ENCODE measurements at places on chromosomes 13 and 19.

DNA sequence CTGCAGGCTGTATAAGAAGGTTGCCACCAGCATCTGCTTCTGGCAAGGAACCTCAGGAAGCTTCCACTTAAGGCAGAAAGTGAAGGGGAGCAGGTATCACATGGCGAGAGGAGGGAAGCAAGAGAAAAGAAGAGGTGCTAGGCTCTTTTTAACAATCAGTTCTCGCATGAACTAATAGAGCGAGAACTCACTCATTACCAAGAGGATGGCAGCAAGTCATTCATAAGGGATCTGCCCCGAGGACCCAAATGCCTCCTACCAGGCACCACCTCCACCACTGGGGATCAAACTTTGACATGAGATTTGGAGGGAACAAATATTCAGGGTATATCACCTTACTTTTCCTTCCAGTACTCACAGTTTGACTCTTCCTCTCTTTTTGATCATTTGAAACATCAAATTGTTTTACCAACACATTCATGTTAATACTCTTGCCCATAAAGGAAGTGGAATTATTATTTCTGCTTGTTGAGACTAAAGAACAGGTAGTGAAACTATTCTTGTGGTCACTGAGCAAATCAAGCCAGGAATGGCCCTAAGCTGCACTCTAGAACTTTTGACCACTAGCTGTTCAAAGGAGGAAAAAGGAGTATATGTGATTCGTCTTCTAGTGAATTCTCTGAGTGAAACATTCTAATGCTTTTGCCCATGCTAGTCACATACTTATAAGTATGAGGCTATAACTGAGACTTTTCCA, 45.0 kb downstream of the LACC1 start:
- no peak for DNase-seq

GRCh38 chr19:28449803-28450202, 763.1 kb downstream of the UQCRFS1 start:
- DNase-seq = no peak

- no peak for DNase-seq
These were observed 5.7 kb downstream of the DHPS start for GRCh38 chr19:12675940-12676339.

GRCh38 chr19:11530432-11530831, 1.5 kb upstream of the ECSIT start:
- peak; percentile 40 for DNase-seq

DNA sequence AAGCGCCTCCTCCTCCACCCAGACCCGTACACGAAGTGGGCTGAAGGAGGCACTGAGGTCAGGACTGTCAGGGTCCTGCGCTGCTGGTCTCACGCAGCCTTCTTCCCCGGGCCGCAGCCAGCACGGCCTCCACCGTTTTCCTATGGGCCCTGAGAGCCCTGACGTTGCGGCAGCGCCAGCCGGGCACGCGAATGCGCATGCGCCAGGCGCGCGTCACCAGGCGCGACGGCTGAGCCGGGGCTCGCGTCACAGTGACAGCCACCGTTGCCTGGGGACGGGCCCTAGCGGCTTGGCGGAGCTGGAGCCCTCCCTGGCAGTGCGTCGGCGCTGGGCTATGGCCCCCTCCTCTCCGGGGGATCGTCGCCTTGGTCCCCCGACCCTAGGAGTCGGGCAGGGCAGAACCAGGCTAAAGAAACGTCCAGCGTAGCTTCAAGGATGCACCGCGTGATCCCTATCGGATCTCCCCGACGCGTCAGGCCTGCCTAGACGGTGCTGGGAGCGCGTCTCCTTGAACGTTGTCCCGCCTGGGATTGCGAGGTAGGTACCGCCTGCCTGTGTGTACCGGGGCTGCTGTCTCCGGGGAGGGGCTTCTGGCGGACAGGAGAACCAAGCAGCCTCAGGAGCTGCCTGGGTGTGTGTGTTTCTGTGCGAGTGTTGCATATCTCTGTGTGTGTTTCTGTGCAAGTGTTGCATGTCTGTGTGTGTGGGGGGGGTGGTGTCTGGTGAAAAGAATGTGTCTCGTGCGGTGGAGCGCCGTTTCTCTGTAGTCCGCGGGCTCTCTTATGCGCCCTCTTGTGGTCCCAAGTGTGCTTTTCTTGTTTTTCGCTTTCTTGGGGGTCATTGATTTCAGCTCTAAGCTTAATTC, 43.2 kb downstream of the ZNF571 start:
- DNase-seq = peak; percentile 39

GRCh38 chr13:21800837-21801616, 130.2 kb downstream of the FGF9 start:
- DNase-seq = no peak

- no peak for DNase-seq
These were observed 737 bp upstream of the ZNF181 start for GRCh38 chr19:34733266-34733745.

GRCh38 chr19:49057636-49058234, at the start of gene CGB7:
CGB7 (minus strand) TSS chr19:49057749; CDS start chr19:49055375, 2,374 bp downstream.
- peak; percentile 39 for DNase-seq

GRCh38 chr13:32202268-32202667, 112.9 kb downstream of the ZAR1L start:
- DNase-seq = no peak

- no peak for DNase-seq
These were observed 6.5 kb upstream of the TNFSF9 start for GRCh38 chr19:6524311-6524710.

GRCh38 chr13:43487461-43487860, 299.3 kb downstream of the ENOX1 start:
- no peak for DNase-seq

All from stimulated activated CD4-positive, alpha-beta T cell treated with anti-CD3 and anti-CD28 coated beads, Interleukin-12 subunit alpha, Interleukin-12 subunit beta, amount 100 ng/mL, for 4 hours (primary cell).